ENCODE measurements at places on chromosomes 11 and 22. TPM values are rescaled to one million over a fixed set of nuclear protein-coding genes. Genes with fewer than 3 reads are reported as not detected.

The CSNK2A3 gene
- 0.46 TPM for polyA plus RNA-seq

The PAK1 gene
- 51.3 TPM for polyA plus RNA-seq

The CDON gene
- 12.2 TPM for polyA plus RNA-seq

The GSTT2 gene
- 1.1 TPM for polyA plus RNA-seq

The NXF1 gene
- polyA plus RNA-seq = 126 TPM

The APLNR gene
- polyA plus RNA-seq = 140 TPM

The OAF gene
- polyA plus RNA-seq = 19.5 TPM

The LRRC55 gene
- 3.3 TPM for polyA plus RNA-seq

The P4HA3 gene
- polyA plus RNA-seq = 2.7 TPM

The TRPM5 gene
- polyA plus RNA-seq = 0.36 TPM

The ROBO4 gene
- 56.1 TPM for polyA plus RNA-seq

DNA sequence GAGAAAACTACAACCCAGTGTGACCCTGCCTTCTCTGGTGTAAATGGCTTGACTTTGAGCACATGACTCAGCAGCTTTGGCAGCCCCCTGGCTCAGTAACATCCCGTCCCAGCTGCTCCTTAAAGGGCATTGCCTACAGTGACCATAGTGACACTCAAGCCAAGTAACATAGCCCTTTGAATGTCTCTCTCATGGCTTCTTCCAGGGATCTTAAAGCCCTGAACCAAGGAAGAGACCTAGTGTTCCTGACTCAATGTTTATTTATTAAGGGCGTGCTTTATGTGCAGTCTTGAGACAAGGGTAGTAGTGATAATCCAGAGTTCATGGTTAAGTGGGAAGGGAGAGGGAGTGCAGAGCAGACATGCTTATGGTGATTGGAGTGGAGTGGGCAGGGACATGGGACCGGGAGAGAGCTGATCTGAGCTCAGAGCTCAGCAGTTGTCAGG is 125.7 kb downstream of the PARVA start:
- DNase-seq = no peak

DNA sequence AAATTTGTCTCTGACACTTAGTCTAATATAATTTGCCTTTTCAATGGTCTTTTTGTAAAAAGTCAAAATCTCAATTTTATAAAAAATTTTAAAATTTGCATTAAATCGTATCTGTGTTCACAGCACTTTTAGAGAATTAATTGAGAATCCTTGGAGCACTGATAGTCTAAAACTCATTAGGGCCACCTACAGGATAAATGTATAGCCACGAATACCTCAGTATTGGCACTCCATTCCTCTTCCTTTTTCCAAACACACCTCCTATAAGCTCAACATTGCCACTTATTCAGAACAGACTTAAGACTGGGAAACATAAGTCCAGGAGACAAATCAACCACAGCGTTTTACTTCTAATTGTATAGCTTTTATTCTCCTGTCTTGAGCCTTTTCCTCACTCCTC is 776.0 kb upstream of the ARHGAP42 start:
- no peak for DNase-seq

DNA sequence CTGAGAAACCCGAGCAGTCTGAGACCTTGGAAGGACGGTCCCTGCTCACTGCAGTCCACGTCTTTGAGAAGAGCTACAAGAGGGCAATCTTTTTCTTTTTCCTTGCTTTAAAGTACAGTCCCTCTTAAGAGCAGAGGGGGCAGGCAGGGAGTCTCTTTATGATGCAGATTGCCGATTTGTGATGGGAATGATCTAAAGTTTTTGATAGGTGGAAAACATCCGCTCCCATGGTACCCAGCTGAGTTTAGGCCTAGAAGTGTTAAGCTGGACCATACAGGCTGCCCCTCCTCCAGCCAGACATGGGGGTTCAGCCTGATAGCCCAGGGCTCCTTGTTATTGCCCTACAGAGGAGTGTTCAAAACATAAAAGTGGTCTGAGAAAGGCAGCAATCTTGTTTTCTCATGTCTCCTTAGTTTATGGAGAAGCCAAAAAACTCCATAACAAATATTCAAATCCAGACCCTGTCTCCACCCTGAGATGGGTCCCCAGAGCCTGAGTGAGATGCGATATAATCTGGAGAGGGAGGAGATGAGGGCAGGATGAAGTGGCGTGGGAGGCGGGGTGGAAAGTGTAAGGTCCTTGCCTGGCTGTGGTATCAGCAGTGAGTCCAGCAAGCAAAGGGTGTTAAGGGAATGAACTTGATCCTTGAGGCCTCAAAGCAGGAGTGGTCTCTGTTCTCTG is 135.1 kb downstream of the FDX1 start:
- DNase-seq = no peak

DNA sequence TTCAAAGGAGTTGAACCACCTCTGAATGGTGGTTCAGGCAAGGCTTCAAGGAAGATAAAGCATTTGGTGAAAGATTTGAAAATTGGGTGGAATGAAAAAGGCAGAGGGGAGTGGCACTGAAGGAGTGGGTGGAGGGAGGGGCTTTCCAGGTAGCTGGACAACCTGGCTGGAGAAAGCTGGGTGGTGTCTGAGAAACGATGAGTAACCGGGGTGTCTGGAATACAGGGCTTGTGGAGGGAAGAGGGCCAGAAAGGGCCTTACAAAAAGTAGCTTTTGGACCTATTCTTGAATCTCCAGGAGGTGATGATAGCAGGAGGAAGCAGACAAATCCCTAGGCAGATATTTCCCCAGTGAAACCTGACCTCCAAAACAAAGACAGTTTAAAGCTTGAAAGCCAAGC is 99.3 kb downstream of the RASSF10 start:
- DNase-seq = no peak

DNA sequence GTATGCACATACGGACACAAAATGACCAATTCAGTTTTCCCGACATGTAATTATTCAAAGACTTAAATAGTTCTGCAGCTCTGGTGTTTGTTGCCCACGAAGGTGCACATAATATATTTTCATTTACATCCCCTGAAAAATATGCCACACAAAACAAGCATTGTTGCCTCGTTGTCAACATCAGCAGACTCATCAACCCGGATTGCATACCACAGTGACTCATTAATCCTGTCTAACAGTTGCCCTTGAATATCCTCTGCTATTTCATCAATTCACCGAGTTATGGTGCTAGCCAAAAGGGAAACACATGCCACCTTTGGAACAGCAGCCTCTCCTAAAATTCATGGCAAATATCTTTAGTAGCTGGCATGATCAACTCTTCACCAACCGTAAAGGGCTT is 582.2 kb downstream of the LRRC4C start:
- no peak for DNase-seq

GRCh38 chr11:122271745-122272144 is 155.7 kb upstream of the BLID start:
- no peak for DNase-seq

DNA sequence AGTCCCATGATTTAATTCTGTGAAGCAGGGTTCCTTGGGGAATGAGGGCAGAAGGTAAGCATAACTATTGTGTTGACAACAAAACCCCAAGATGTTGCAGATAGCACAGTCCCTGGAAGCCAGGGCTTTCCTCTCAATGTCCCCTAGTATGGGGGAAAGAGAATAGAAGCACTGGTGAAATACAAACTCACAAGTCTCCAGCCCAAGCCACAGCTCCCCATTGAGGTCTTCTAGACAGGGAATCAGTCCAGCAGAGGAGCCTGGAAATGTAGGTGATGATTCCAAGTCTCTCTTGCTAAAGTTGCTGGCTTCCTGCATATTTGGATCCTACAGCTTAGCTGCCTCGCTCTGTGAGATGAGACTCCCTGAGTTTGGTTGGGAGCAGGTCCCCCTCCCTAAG is 31.7 kb upstream of the DRD2 start:
- no peak for DNase-seq

GRCh38 chr11:120633616-120634393 is 122.3 kb downstream of the GRIK4 start:
- DNase-seq = no peak

- DNase-seq = peak; percentile 15
Observed at GRCh38 chr22:19853879-19854777, 546 bp downstream of the GNB1L start.

DNA sequence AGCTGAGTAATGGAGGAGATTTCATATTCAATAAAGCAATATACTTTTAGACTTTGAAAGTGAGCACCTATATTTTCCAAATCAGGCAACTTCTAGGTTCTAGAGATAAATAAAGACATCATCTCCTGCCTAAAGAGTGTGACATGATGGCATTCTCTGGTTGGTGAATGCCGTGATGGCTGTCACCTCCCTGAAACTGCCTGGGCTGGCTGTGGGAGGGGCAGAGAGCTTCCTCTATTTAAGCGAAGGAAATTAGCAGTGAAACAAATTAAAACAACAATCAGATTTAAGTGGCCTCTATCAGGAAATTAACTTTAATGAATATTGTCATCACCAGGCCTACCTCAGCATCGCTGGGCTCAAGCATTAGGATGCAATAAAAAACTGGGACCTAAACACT is 113.9 kb downstream of the ARL14EP start:
- no peak for DNase-seq

- no peak for DNase-seq
Observed at GRCh38 chr22:38353701-38354100, 36.5 kb upstream of the CSNK1E start.

DNA sequence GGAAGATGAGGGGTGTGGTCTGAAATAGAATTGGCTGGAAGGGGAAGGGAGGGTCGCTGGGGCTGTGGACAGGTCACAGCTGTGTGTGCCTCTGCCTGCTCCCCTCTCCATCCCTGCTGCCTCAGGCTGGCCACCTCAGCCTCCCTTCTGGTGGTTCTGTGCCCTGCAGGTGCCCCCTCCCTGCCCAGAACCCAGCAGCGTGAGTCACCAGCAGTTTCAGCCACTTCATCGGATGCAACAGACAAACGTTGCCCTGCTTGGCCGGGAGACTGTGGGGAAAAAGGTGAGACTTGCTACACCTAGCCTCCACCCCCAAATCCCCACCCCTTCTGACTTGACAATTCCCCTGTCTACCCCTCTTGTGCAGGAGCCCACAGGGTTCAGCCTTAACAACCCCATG is 21.8 kb upstream of the LRRC10B start:
- DNase-seq = no peak

DNA sequence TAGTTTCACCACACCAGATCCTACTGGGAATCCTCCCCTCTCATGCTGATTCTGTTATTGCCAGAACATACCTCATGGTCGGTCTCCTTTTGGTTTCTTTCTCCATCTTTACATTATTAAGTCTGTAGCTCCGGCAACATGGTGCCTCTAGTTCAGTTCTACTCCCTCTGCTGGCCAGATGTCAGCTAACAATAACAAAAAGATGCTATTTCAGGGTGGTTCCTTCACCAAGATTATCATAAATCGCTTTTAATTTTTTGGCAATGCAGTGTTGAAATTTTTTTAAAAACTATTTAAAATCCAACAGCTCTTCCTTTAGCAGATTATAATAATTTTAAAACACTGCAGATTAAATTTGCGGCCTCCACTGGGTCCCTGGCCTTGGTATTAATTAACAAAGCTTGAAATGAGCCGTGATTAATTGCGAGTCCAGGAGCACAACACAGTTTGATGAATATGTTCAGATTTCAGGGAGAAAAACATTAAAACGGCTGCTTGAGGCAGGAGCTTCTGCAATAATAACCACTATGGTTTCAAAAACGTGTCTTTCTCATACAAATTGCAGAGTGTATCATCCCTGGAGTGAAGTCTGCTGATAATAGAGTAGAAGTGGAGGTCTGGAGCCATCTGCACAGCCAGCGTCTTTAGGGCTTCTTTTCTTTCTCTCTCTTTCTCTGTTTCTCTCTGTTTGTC is 492.9 kb upstream of the KIRREL3 start:
- no peak for DNase-seq

GRCh38 chr11:11988099-11988651 is 20.3 kb downstream of the DKK3 start:
- DNase-seq = no peak

GRCh38 chr11:74681686-74682651 is 49.3 kb downstream of the CHRDL2 start:
- peak; percentile 34 for DNase-seq

DNA sequence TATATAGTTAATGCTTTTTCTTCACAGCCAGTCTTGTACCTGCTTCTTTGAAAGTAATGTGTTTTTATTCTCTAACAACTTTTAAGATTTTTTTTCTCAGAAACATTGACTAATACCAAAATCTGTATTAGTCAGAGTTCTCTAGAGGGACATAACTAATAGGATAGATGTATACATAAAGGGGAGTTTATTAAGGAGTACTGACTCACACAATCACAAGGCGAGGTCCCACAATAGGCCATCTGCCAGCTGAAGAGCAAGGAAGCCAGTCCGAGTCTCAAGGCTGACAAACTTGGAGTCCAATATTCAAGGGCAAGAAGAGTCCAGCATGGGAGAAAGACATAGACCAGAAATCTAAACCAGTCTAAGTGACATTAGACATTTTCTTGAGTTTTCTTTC is 140.0 kb downstream of the RAB38 start:
- DNase-seq = no peak

DNA sequence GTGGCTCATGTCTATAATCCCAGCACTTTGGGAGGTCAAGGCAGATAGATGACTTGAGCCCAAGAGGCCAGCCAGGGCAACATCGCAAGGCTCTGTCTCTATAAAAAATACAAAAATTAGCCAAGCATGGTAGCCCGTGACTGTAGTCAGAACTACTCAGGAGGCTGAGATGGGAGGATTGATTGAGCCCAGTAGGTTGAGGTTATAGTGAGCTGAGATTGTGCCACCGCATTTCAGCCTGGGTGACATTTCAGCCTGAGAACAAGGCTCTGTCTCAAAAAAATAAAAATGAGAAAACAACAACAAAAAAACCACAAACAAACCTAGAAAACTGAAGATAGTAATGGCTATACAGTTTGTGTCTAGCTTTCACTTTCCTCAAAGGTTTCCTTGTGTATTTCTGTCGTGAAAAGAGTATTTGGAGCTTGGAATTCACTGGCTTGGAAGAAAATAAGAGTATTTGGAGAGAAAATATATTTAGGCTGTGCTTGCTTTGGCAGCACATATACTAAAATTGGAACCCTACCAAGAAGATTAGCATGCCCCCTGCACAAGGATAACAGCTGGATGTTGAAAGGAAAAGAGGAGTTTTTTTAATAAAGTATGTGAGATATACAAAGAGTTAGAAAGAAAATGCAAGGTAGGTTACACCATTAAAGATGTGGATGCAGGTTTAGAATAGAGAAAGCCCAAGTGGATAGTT is 3.9 kb upstream of the BIRC3 start:
- DNase-seq = no peak
